NCI-H446 treated with DMSO at 0.1 percent for 48 hours (cell line): ENCODE measurements at places on chromosomes 5 and 9.

GRCh38 chr9:95425910-95426551, 90.7 kb downstream of the PTCH1 start:
- DNase-seq = no peak

- no peak for DNase-seq
Observed at GRCh38 chr5:41842777-41843176, 27.4 kb downstream of the OXCT1 start.

DNA sequence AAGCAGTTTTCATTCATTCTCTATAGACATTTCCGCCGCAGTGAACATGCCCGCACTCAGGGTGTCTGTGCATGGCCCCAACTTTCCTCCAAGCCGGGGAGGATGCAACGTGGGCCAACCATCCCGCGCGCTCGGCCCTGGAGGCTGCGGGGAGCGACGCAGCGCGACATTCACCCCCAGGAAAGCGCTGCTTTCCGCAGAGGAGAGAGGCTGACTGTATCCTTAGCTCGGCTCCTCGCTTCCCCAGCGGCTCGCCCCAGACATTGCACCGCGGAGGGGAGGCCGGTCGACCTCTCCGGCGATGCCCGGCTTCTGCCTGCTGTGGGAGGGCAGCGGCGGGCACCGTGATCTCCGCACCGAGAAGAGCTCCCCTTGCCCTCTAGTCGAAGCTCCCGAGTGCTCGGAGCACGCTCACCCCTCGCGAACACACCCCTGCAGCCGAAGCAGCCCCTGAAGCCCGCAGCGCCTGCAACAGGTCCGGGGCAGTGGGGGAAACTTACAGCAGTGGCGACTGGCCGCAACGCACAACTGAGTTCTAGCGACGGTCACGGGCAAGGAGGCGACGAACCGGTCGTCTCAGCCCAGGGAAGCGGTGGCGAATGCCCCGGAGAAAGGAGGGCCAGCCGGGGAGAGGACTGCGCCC, 600 bp downstream of the ENC1 start:
- no peak for DNase-seq

DNA sequence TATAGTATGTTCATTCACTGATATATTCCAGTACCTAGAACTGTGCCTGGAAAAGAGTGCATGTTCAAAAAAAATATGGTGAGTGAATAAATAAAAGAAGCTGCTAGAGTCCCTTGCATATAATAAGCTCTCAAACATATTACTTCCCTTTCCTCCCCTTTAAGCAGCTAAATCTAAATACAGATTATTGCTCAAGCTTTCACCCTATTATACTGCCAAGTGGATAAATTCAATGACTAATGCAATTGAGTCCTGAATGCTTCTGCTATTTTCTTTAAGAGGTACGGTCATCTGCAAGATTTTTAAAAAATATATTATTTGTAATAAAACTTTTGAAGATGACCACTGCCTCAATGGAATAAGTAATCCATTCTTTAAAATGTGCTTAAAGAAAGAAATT, 248.4 kb downstream of the PLK2 start:
- no peak for DNase-seq

DNA sequence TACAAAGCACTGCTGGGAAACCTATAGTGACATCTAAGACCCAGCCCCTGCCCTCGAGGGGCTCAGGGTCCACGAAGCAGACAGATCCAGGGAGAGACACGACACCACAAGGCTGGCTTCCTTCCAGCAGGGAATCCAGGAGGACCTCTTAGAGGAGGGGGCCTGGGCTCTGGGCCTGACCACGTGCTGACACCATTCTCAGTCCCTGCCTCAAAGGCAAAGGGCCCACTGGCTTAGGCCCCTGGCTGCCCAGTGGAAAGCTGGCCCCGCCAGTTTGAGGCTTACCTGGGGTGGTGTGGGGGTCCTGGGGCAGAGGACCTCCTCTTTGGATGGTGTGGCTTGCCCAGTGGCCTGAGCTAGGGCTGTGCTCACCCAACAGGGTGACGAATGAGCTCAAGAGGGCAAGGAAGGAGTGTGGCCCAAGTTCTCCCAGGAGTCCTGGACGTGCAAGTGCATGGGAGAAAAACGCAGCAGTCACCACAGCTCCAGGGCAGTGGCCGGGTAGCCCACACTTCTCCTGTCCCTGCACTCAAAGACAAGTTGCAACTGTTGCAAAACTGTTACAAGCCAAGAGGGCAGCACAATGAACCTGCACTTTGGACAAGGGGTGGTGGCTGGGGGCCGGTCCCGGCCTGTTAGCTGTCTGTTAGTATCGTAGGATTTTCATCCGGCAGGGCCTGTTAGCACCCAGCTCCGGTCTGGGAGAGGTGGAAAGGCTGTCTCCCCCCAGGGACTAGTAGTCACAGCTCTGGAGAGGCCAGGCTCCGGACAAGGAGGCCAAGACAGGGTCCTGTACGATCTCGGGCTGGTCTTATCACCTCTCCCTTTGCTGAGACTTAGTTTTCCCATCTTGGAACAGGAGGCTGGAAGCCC, 1.5 kb upstream of the SARDH start:
- DNase-seq = no peak

DNA sequence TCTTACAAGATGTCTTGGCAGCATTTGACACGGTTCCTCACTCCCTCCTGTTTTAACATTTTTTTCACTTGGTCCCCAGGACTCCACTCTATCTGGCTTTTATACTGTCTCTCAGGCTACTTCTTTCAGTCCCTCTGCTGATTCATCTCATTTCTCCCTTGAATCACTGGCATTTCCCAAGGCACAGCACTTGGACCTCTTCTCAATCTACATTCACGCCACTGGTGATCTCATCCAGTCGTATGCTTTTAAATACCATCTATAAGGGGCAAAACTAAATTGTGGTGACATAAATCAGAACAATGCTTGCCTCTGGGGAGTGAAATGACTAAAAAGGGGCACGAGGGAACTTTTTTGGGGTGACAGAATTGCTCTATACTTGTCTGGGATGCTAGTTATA, 47.1 kb downstream of the MAPKAP1 start:
- DNase-seq = no peak

- DNase-seq = no peak
Observed at GRCh38 chr5:58455480-58455879, 4.4 kb downstream of the PLK2 start.

DNA sequence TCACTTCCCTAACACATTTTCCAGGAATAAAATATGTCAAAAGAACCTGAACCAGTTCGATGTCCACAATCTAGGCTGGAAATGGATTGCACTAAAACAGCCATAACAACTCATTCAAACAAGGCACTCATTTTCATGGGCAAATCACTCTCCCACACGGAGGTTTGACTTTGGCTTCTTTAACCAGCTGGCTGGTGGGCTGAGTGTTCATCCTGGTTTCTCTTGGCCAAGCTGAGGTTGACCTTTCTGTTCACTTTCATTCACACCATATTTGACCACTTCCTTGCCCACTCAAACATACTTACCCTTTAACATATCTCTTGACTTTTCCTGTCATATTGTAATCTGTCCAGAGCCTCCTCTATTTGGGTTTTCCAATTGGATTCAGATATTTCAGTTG, 5.4 kb downstream of the IL7R start:
- DNase-seq = no peak
